ENCODE measurements at places on chromosomes 6 and 20. TPM values are rescaled to one million over a fixed set of nuclear protein-coding genes. Genes with fewer than 3 reads are reported as not detected.

The OSBPL2 gene
- total RNA-seq: 21.2 TPM

The NKX2-2 gene
- total RNA-seq: not detected

The EBF4 gene
- total RNA-seq: 0.74 TPM

The ESR1 gene
- 0.15 TPM for total RNA-seq

The ANGPT4 gene
- total RNA-seq: not detected

The SYNDIG1 gene
- total RNA-seq: not detected

The ZSCAN31 gene
- 1.5 TPM for total RNA-seq

The GCLC gene
- 34.4 TPM for total RNA-seq

The PNPLA1 gene
- total RNA-seq: not detected

The CD40 gene
- total RNA-seq: 3.0 TPM

The CALHM5 gene
- not detected for total RNA-seq

The OPRM1 gene
- total RNA-seq: not detected

The KIF13A gene
- total RNA-seq: 0.19 TPM

The TP53TG5 gene
- 0.19 TPM for total RNA-seq

The ENPP3 gene
- total RNA-seq: 0.63 TPM

The BHLHE23 gene
- total RNA-seq: not detected

The FOXF2 gene
- not detected for total RNA-seq

The SMLR1 gene
- total RNA-seq: not detected

The APOM gene
- 1.9 TPM for total RNA-seq

The PAK5 gene
- not detected for total RNA-seq

The TDRD6 gene
- not detected for total RNA-seq

The EMILIN3 gene
- not detected for total RNA-seq

The SYCP2 gene
- total RNA-seq: 3.9 TPM

The SCUBE3 gene
- 0.06 TPM for total RNA-seq

The FKBP1A gene
- total RNA-seq: 300 TPM
